ENCODE measurements at places on chromosomes 6 and 20. TPM values are rescaled to one million over a fixed set of nuclear protein-coding genes. Genes with fewer than 3 reads are reported as not detected.

The BACH2 gene
- polyA plus RNA-seq, result 45.5 TPM

The FERMT1 gene
- polyA plus RNA-seq, result 0.16 TPM

The MYLK2 gene
- polyA plus RNA-seq, result 0.22 TPM

The CST2 gene
- polyA plus RNA-seq, result not detected

The C20orf204 gene
- 6.0 TPM for polyA plus RNA-seq

The LRRC73 gene
- 4.7 TPM for polyA plus RNA-seq

The TMC2 gene
- 0.66 TPM for polyA plus RNA-seq

The CALHM4 gene
- polyA plus RNA-seq, result 0.66 TPM

The CCN2 gene
- polyA plus RNA-seq, result 2.3 TPM

The CHD6 gene
- 20.2 TPM for polyA plus RNA-seq

The HSD17B8 gene
- polyA plus RNA-seq, result 10.3 TPM

The C6orf163 gene
- polyA plus RNA-seq, result 1.8 TPM

The CPNE1 gene
- polyA plus RNA-seq, result 148 TPM

The HCRTR2 gene
- 7.5 TPM for polyA plus RNA-seq

The PCMT1 gene
- polyA plus RNA-seq, result 400 TPM

The IL20RA gene
- polyA plus RNA-seq, result not detected

The TFB1M gene
- 13.0 TPM for polyA plus RNA-seq

The SCUBE3 gene
- polyA plus RNA-seq, result 7.3 TPM

The LCA5 gene
- 13.2 TPM for polyA plus RNA-seq

The XKR7 gene
- polyA plus RNA-seq, result 9.6 TPM

The DEFB128 gene
- polyA plus RNA-seq, result not detected

The NRSN2 gene
- 19.6 TPM for polyA plus RNA-seq

The TREM1 gene
- not detected for polyA plus RNA-seq

The ULBP1 gene
- 0.38 TPM for polyA plus RNA-seq

The IL17F gene
- polyA plus RNA-seq, result not detected

The TPD52L1 gene
- 8.9 TPM for polyA plus RNA-seq

The TSBP1 gene
- not detected for polyA plus RNA-seq
